ENCODE measurements at places on chromosomes 3 and 15.

DNA sequence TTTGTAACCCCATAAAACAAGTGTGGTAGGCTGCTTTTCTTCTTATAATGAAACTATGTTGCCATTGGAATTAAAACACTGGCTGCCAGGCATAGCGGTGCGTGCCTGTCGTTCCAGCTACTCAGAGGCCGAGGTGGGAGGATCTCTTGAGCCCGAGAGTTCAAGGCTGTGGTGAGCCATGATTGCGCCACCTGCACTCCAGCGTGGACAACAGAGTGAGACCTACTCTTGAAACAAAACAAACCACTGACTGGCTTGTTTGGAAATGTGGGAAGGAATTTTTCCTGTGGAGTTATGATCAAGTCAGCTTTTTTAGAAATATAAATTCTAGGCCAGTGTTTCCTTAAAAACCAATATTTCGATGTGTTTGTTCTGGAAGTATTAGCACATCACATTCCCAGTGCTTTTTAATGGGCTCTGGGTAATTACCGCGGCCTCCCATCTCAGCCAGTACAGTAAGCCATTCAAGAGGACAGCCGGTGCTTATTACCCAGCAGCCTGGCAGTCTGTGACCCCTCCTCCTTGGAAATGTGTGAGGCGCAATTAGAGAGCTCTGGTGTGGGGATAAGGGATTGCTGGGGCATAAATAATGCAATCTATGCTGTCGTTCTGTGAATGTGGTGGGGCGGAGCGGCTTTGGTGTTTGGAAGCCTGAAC is 58.3 kb upstream of the TRAK1 start:
- no peak overlapping the region for H3K4me3 ChIP-seq
- H3K27ac ChIP-seq: no peak overlapping the region
- DNase-seq: no peak
- no peaks in the 10 kb centered on the region for H3K27me3 ChIP-seq

GRCh38 chr3:112411425-112411824 is 78.5 kb downstream of the CD200 start:
- H3K4me1 ChIP-seq: peaks cover 2% of the 10 kb centered on the region
- no peaks in the 10 kb centered on the region for H3K36me3 ChIP-seq
- no peak for DNase-seq
- no peak overlapping the region for H3K4me3 ChIP-seq
- H3K27ac ChIP-seq: no peak overlapping the region

GRCh38 chr3:138692152-138692551 is 83.6 kb downstream of the FAIM start:
- no peak overlapping the region for H3K27ac ChIP-seq
- H3K27me3 ChIP-seq: no peaks in the 10 kb centered on the region

GRCh38 chr3:70097084-70097483 is 97.6 kb downstream of the SAMMSON start:
- no peaks in the 10 kb centered on the region for H3K4me1 ChIP-seq
- H3K36me3 ChIP-seq: no peaks in the 10 kb centered on the region
- H3K27ac ChIP-seq: no peak overlapping the region
- H3K27me3 ChIP-seq: no peaks in the 10 kb centered on the region
- no peak for DNase-seq

- no peaks in the 10 kb centered on the region for H3K4me1 ChIP-seq
- no peaks in the 10 kb centered on the region for H3K27me3 ChIP-seq
- DNase-seq: no peak
These were observed 95.2 kb upstream of the PLXNA1 start for GRCh38 chr3:126887686-126888085.

DNA sequence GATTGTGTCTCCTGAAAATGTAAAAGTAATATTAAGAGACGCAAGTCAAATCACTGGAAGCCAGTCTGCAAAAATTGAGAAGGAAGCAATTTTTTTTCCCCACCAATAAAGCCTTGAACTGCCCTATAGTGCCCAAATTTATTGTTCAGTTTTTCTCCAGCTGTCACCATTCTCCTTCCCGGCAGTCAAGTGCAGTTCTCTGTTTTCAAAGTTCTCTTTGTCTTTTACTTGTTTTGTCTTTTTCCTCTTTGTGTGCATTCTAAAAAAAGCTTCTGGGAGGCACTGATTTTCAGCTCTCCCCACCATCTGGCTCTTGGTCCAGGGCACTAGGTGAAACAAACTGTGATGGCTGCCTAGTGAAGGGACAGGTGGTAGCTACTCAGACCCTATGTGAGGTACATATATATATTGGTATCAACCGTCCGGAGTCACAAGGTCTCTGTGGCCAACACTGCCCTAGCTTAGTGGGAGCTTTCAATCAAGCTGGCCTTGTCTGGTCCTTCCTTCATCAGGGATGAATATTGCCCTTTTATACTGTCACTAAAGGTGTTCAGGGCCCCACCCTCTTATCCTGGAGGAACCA is 6.1 kb upstream of the CLRN1 start:
- H3K27ac ChIP-seq: no peak overlapping the region
- H3K4me3 ChIP-seq: no peak overlapping the region
- DNase-seq: no peak

- H3K4me1 ChIP-seq: no peaks in the 10 kb centered on the region
- no peak overlapping the region for H3K4me3 ChIP-seq
- peaks cover 3% of the 10 kb centered on the region for H3K36me3 ChIP-seq
These were observed 5.6 kb downstream of the RAB6B start for GRCh38 chr3:133890037-133890436.

DNA sequence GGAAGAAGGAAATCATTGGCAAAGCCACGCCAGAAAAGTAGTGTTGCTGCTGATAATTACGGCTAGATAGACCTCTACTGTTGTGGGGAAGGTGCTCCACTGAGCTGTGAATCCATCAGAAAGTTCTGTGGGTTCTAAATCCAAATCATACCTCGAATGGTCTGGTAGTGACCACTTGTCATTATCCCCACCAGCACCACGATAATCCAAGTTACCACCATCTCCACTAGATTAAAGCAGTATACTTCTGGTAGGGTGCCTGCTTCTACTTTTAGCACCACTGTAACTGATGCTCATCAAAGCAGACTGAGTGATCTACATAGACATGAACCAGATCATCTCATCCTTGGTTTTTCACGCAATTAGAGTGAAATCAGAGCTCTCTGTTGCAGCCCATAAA is 185.5 kb downstream of the FMN1 start:
- no peak for DNase-seq
- H3K27me3 ChIP-seq: peaks cover 35% of the 10 kb centered on the region
- no peaks in the 10 kb centered on the region for H3K4me1 ChIP-seq

GRCh38 chr3:129022114-129023007 is 21.3 kb downstream of the EFCC1 start:
- no peaks in the 10 kb centered on the region for H3K27me3 ChIP-seq
- H3K36me3 ChIP-seq: peaks cover 11% of the 10 kb centered on the region
- H3K4me1 ChIP-seq: peaks cover 30% of the 10 kb centered on the region
- no peak for DNase-seq
- peak overlapping the region; percentile 77 for H3K27ac ChIP-seq
- H3K4me3 ChIP-seq: peak overlapping the region; percentile 65

DNA sequence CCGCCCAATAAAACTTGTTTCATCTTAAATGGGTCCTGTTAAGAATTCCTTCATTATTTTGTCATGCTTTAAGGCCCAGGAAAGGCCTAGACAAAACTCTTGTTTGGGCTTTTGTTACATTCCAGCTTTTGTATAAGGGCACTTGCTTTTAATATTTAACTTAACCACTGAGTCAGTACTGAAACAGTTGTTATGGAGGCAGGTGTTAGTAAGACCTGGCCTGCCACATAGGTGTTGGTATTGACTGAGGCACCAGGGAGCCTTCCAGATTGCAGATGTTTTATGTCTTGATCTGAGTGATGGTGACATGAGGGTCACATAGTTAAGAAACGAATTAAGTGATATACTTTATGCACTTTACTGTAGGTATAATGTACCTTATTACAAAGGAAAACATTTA is 274.9 kb upstream of the TGFBR2 start:
- DNase-seq: no peak
- H3K4me1 ChIP-seq: peaks cover 1% of the 10 kb centered on the region
- H3K4me3 ChIP-seq: no peak overlapping the region
- H3K27me3 ChIP-seq: no peaks in the 10 kb centered on the region
- H3K27ac ChIP-seq: no peak overlapping the region

- no peak for DNase-seq
- peaks cover 46% of the 10 kb centered on the region for H3K4me1 ChIP-seq
- no peaks in the 10 kb centered on the region for H3K27me3 ChIP-seq
- no peak overlapping the region for H3K27ac ChIP-seq
- peaks cover 3% of the 10 kb centered on the region for H3K36me3 ChIP-seq
These were observed 2.0 kb downstream of the PXYLP1 start for GRCh38 chr3:141233457-141234161.

- no peaks in the 10 kb centered on the region for H3K36me3 ChIP-seq
- peaks cover 4% of the 10 kb centered on the region for H3K27me3 ChIP-seq
- no peak overlapping the region for H3K27ac ChIP-seq
- DNase-seq: no peak
These were observed 54.9 kb downstream of the TRIM71 start for GRCh38 chr3:32872487-32873382.

DNA sequence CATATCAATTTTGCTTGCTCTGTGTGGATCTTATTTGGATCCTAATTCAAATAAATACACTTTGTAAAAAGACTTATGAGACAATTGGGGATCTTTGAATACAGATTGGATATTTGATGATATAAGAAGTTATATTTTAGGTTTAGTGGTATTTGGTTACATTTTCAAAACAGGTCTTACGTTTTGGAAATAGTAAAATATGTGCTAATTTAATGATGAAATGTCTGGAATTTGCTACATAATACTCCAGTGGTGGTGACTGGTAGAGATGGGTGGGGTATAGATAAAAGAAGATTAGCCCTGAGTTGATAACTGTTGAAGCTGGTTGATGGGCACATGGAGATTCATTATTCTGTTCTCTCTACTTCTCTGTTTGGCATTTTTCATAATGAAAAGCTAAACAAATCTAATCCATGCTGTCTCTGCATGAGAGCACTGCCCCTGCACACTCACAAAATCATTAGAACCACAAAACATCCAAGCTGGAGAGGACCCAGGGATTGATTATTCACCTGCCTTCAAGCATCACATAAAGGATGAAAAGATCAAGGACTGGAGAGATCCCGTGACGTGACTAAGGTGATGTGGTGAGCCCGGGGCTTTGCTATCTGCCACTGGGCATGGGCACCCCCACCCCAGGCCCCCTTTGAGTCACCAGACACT is 58.9 kb downstream of the TLE3 start:
- peaks cover 6% of the 10 kb centered on the region for H3K36me3 ChIP-seq
- H3K4me3 ChIP-seq: no peak overlapping the region
- H3K27ac ChIP-seq: no peak overlapping the region

DNA sequence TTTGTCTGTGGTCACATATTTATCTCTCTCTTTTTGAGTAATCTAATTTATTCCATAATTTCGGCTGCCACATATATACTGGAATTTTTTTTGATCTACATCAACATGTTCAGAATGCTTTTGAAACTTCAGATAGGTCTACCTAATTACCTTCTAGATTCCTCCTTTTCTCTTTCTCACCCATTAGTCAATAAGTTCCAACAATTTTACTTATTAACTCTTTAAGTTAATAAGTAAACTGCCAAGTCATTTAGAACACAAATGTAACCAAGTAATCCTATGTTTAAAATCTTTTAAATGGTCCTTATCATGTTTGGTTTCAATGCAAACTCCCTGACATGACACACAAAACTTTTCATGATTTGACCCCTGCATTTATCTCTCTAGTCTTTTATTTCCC is 410.5 kb downstream of the UNC13C start:
- no peak for DNase-seq
- H3K36me3 ChIP-seq: no peaks in the 10 kb centered on the region
- H3K27me3 ChIP-seq: no peaks in the 10 kb centered on the region
- H3K4me3 ChIP-seq: no peak overlapping the region

- H3K27ac ChIP-seq: no peak overlapping the region
- DNase-seq: no peak
- no peaks in the 10 kb centered on the region for H3K36me3 ChIP-seq
- H3K27me3 ChIP-seq: peaks cover 47% of the 10 kb centered on the region
These were observed 49.0 kb downstream of the DUT start for GRCh38 chr15:48380198-48380597.

GRCh38 chr3:127735767-127736693 is 63.3 kb downstream of the ABTB1 start:
- no peak for DNase-seq
- no peak overlapping the region for H3K4me3 ChIP-seq

GRCh38 chr3:170572665-170573253 is 13.1 kb downstream of the SLC7A14 start:
- H3K27ac ChIP-seq: no peak overlapping the region
- H3K4me3 ChIP-seq: no peak overlapping the region
- peaks cover 16% of the 10 kb centered on the region for H3K27me3 ChIP-seq
- DNase-seq: no peak
- H3K4me1 ChIP-seq: no peaks in the 10 kb centered on the region

DNA sequence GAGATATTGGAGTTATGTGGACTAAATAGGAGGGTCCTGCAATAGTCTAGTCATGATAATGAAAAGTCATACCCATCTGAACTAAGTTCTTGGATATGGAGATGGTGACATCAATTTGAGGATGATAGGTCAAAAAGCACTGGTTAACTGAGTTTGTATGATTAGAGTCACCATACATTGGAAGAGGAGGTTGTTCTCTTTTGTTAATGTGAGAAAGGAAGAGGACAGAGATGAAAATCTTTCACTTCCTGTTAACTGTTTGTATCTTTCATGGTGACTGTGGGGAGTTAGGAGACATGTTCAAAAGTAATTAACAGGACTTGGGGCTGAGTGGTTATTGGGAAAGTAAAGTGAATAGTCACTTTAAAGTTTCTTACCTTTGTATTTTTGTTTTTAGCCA is 11.1 kb downstream of the TMEM62 start:
- H3K36me3 ChIP-seq: peaks cover 47% of the 10 kb centered on the region
- DNase-seq: no peak
- peaks cover 13% of the 10 kb centered on the region for H3K4me1 ChIP-seq

- H3K4me3 ChIP-seq: peak overlapping the region; percentile 87
- H3K4me1 ChIP-seq: peaks cover 4% of the 10 kb centered on the region
- no peak overlapping the region for H3K27ac ChIP-seq
- no peak for DNase-seq
- peaks cover 53% of the 10 kb centered on the region for H3K27me3 ChIP-seq
These were observed 1.0 kb downstream of the IGSF11 start for GRCh38 chr3:119033393-119034255.

DNA sequence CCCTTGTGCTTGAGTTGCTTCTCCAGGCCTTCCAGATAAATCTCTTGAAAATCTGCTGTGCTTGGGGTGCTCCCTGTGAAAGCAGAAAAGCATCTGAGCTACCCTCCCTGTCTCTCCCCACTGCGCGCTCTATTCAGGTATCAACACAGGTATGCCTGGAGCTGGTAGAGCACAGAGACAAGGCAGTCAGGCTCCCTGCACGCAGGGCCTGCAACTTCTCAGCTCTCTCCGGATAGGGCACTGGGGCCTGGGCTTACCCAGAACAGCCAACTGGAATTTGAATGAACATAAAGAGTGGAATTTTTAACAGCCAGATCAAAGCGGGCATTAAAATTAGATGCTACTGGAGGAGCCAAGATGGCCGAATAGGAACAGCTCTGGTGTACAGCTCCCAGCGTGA is 183.6 kb downstream of the XXYLT1 start:
- H3K4me3 ChIP-seq: peak overlapping the region; percentile 82
- no peaks in the 10 kb centered on the region for H3K27me3 ChIP-seq
- peaks cover 7% of the 10 kb centered on the region for H3K4me1 ChIP-seq
- peaks cover 3% of the 10 kb centered on the region for H3K36me3 ChIP-seq

GRCh38 chr15:35470441-35470840 is 75.5 kb downstream of the DPH6 start:
- no peak overlapping the region for H3K27ac ChIP-seq
- H3K27me3 ChIP-seq: no peaks in the 10 kb centered on the region
- DNase-seq: no peak
- no peaks in the 10 kb centered on the region for H3K36me3 ChIP-seq
- no peaks in the 10 kb centered on the region for H3K4me1 ChIP-seq
